NCI-H2081 treated with DMSO at 0.1 percent for 48 hours (cell line): ENCODE measurements at places on chromosomes 5 and 9.

- no peak for DNase-seq
These were observed 60.3 kb upstream of the NEK6 start for GRCh38 chr9:124197177-124198095.

- no peak for DNase-seq
These were observed 142.8 kb downstream of the PDZD2 start for GRCh38 chr5:31781772-31782171.

DNA sequence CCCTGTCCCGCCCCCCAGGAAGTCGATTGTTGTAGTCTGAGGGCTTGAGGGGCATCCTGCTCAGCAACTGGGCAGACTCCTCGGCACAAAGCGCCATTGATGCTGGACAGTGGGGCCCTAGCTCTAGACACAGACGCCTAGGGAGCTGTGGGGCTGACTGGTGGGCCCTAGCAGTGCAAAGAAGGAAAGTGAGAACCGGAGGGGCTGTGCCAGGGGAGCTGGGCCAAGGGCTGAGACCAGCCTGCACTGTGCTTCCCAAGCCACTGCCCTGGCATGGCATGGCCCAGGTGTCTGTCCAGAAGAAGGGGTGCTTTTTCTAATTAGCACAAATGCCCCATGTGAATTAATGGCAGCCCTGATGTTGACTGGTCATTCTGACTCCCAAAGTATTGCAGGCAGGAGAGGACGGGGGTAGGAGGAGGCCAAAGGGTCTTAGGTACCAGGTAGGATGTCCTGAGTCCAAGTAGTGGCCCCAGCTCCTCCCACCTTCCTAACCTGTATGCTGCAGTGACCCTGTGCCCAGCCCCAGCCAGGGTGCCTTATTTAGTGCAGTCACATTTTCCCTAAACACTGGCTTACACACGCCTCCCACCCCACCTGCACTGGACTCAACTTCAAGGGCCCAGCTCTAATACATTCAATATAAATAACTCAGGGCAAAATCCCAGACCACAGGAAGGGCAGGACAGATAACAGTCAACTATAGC lies 15.9 kb downstream of the TCF7 start:
- DNase-seq, result no peak

DNA sequence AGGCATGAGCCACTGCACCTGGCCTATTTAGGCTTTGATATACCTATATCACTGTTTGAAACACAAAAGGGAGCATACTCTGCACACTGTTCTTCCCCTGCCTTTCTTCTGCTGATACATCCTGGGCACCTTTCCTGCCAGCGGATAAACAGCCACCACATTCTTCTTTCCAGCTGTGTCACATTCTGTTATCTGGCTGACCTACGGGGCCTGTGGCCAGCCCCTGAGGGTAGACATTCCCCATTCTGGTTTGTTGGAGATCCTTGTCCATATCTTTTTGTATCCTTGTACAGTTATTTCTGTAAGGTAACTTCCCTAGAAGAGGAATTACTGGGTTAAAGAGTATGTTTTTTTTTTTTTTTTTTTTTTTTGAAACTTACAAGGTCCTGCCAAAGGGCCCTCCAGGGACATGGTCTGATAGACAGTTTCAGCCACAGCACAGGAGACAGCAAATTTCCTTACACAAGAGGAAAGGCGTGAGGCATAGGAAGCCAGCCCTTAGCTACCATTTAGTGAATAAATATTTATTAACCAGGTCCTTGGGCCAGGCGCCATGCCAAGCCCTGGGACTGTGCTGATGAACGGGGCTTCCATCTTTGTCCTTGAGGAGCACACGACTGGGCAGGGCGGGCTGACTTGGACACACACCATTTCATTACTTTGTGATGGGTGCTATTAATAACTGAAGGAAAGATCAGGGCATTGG lies 57.8 kb downstream of the ERGIC1 start:
- DNase-seq, result no peak

DNA sequence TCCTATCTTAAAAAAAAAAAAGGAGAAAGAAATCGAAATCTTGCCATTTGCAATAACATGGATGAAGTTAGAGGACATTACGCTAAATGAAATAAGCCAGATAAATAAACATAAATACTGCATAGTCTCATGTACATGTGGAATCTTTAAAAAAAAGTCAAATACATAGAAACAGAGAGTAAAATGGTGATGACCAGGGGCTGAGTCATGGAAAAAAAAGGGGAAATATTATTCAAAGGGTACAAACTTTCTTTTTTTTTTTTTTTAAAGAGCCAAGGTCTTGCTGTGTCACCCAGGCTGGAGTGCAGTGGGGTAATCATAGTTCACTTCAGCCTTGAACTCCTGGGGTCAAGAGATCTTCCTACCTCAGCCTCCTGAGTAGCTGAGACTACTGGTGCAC lies 310.1 kb downstream of the ZNF608 start:
- no peak for DNase-seq

DNA sequence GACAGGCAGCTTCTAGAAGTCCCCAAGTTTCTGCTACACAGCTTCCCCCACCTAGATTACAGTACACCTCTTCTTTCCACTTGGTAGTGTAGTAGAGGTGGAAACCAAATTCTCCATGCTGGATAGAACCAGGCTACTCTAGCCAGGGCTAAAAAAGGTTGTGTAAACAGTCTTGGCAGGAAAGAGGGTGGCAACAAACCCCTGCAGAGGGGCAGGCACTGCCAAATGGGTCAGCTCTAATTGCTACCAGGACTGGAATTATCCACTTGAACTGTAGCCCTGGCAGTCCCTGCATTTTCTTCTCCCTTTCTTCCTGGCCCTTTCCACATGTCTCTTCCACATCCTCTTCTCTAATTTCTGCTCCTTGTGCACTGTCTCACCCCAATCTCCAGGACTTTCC lies 24.8 kb downstream of the RANBP3L start:
- DNase-seq, result no peak

DNA sequence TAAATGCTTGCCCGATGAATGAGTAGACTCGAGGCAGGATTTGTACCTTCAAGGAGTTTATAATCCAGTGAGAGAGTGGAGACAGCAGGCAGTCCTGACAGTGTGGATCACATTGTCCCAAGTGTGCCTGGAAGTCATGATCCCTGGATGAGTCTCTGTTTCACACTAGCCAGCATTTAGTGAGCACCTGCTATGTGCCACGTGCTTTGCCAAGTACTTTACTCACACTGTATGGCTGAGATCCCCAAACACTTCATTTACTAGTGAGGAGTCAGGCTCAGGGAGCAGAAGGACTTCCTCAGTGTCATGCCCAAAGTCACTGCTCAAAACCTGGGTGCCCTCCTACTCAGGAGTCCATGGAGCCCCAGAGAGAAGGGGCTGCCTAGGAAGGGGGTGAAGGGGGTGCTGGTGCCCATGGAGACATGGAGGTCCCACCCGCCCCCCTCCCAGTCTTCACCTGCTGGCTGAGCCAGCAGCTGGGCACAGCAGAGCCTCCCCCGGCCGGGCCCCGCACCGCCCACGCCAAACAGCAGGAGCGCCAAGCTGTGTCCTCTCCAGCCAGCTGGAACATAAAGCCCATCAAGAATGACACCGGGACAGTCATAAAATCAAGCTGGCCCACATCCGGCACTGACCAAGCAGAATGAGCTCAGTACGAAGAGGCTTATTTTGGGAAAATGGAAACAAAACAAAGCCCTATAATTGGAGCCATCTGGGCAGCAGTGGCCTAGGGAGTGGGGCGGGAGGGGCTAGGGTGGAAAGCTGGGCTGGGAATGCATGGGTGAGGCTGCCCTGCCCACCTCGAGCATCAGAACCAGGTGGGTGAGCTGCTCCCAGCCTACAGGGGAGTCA lies 10.6 kb downstream of the LAMC3 start:
- DNase-seq, result no peak

DNA sequence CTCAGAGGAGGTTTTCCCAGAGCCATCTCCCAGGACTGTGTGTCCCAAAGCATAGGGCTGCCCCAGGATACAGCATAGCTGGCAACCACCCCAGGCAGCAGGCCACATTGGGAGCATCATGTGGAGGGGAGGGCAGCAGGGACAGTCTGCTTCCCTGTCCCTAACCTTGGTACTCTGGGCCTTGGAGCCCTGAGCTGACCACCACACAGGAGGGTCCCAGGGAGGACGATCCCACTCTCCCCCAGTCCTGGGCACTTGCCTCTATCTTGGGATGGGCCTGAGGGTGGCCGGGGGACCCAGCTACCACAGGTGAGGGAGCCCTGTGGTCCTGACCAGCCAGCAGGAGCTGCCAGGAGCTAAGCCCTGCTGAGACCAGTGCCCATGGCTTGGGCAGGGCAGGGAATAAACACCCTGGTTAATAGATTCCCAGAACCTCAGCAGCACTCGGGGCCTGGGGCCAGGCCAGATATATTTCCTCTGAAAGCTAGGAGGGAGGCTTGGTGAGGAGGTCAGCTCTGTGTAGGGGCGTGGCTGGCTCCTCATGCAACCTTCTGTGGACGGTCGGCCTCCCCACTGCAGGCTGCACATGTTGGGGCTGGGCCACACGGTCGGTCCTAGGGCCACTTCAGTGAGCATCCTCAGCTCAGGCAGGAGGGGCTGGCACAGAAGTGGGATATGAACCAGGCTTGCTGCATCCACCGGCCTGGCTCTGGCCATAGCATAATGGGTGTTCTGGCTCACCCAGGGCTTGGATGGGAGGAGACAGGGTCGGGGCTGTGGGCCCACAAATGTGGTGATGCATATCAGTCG lies 4.2 kb downstream of the NINJ1 start:
- DNase-seq, result no peak

GRCh38 chr9:118689280-118689679 lies 680.0 kb downstream of the BRINP1 start:
- no peak for DNase-seq

- no peak for DNase-seq
These were observed 802 bp downstream of the ITGA2 start for GRCh38 chr5:52989781-52990527.

DNA sequence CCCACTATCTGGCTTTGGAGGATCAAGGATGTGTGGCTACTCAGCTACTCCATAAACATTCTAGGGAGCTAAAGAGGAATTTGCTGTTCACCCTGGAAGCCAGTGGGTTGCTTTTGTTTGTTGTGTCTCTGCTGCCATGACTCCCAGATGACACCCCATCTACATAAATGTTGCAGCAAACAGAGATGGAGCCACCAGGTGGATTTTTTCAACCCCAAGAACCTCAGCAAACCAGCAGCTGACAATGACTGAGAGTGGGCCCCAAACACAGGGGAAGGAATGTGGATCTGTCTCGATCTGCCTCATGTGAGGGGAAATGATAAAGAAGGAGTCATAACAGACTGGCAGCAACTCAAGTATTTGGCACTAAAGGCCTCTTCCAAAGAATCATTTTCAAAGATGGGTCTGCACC lies 132.7 kb upstream of the TNC start:
- no peak for DNase-seq

GRCh38 chr9:92723801-92724323 lies 40.8 kb downstream of the BICD2 start:
- DNase-seq, result no peak

DNA sequence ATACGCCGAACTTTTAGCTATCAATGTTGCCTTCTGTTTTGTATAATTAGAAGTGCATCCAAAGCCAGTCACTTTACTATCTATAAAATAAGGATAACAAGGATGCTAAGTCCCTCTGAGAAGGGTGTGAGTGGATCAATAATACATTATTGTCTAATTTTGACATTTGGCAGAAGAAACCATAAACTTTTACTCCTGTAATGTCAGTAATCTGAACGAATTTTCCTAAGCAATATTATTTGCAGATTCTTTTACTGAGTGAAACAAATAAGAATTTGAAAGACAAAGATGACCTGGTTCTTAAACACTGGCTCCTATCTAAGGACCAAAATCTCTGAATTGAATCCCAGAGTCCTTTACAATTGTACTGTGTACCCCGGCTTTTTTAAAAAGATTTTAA lies 126.6 kb upstream of the TMEM161B start:
- no peak for DNase-seq

- DNase-seq, result no peak
These were observed 146.8 kb downstream of the RFK start for GRCh38 chr9:76247426-76247825.

DNA sequence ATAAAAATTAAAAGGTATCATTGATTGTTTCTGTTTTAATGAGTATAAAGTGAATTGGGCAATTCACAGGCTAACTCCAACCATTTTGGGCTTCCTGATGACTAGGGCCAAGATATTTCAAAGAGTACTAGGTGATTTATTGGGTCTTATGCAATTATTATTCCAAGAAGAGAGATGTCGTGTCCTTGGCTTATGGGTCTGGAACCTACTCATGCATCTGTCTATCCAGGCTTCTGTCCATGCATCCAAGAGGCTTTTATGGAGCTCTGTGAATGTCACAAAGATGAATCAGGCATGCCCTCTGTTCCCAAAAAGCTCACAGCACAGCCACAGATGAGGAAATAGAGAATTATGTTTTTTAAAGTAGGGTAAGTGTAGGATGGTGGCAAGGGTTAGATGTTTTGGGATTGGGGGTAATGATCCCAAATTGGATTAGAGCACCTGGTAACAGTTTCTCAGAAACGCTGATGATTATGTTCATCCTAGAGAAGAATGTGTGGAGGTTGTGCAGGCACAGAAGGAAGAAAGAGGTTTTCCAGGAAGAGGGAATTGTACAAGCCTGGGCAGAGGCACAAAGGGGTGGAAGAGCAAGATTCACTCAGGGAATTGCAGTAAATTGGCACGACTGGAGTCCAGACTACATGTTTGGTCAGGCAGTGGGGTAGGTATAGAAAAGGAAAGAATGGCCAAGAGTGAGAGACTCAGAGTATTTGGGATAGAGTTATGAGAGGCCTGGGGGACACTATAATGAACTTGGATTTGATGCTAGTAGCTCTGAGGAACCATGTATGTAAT lies 83.0 kb upstream of the TNC start:
- no peak for DNase-seq

GRCh38 chr5:73709536-73710129 lies 83.6 kb downstream of the ARHGEF28 start:
- DNase-seq, result no peak

DNA sequence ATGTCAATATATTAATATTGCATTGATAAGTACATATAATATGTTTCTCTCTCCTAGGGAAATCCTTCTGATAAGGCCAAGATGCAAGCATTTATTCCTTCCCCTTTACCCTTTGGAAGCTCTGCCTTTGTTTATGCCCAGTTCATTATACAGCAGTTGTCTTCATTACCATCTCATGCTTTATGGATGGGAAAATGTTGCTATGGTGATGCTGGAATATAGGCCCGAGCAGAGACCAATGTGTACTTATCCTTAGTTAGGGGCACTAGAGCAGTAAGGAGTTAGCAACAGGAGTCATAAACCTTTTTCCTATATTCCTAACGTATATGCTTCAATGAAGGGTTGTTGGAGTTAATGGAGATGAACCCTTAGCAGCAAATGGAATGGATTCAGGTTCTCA lies 19.4 kb upstream of the NMUR2 start:
- DNase-seq, result no peak

- no peak for DNase-seq
These were observed 787 bp upstream of the N4BP3 start for GRCh38 chr5:178112545-178112944.

GRCh38 chr5:156025656-156026055 lies 301.3 kb upstream of the SGCD start:
- no peak for DNase-seq
